ENCODE measurements at places on chromosomes 1 and 21.

- no peak for DNase-seq
These were observed 199.5 kb downstream of the GPATCH2 start for GRCh38 chr1:217431395-217431794.

- no peak for DNase-seq
These were observed 273.3 kb downstream of the DISC1 start for GRCh38 chr1:231899713-231900435.

DNA sequence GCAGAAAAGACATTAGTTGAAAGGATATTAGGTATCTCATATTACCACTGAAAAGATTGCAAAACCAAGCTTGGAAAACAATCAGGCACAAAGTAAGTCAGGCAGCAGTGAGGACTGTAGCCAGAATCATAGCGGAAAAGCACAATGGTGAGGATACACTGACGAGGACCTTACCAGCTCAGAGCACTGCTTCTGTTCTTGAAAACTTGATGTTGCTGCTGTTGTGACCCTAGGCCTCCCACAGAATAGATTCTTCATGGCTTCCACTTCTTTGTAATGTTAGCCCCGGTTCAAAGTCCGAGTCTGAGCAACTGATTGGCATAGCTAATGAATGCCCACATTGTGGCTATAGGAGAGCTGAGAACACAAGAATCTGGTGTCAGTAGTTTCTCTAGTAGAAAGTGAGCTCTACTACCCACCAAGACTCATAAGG, 45.2 kb upstream of the LRRC8C start:
- DNase-seq = no peak

- DNase-seq = no peak
These were observed 15.8 kb upstream of the MAGOH start for GRCh38 chr1:53254011-53254640.

DNA sequence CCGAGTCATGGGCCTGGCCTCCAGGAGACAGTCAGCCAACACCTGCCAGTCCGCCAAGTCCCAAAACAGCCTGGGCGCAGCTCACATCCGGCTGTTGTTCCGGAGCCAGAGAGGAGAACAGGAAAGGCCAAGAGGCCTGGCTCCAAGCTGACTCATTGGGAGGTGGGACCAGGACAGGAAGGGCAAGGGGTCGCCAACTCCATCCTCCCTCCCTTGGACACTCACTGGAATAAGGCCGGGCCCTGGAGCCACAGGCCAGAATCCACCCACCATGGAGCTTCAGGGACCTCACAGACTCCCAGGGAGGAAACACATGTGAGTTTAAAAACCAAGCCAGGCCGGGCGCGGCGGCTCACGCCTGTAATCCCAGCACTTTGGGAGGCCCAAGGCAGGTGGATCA, 25.1 kb upstream of the CLIC4 start:
- no peak for DNase-seq

- no peak for DNase-seq
These were observed 6.7 kb upstream of the MAN1C1 start for GRCh38 chr1:25609921-25610320.

DNA sequence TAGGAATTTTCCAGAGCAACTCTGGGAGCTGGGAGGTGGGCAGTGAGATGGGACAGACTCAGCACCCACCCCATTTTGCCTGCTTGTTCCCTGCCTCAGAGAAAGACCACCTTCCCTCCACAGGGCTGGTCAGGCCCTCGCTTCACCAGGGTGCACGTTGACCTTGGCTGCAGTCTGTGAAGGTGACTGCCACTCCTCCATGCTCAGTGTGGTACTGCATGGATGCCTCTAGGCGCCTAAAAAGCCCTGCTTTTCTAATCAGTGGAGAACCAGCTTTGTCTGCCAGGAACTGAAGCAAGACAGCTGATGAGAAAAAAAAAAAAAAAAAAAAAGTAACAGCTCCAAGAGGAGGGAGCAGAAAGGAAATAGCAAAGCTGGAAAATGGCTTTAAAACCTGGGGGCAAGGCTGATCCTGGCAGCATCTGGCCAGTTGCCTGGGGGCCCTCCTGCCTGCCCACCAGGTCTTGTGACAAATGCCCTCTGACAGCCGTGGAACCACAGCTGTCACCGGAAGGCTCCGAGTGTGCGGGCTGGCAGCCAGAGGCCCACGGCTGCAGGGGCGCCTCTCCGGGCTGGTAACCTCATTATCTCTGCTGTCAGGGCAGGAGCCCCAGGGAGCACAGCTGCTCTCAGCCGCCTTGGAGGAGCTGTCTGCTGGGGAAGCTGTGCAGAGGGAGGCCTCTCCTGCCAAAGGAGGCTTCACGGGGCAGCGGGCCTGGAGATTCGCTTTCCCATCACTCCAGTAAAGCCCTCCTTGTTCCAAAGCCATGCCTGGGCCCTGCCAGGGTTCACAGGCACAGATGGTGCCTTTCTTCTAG, 13.7 kb downstream of the KIAA1614 start:
- DNase-seq = no peak

GRCh38 chr1:211566431-211567025, 12.4 kb downstream of the SLC30A1 start:
- no peak for DNase-seq

DNA sequence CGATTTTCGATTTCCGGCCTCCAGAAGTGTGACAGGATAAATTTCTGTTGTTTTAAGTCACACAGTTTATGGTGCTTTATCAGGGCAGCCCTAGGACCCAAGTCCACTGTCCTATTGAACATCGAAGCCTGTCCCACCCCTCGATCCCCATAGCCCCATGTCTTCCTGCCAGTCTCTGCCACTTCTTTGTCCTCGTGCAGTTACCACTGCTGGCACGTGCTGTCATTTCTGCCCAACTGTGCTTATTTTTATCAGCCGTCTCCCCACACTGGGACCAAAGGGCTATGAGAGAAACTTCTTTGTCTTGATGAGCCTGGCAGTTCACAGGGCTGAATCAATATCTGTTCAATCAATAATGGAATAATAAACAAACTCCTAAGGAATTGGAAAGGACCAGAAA, 146.7 kb downstream of the PSMG1 start:
- no peak for DNase-seq

DNA sequence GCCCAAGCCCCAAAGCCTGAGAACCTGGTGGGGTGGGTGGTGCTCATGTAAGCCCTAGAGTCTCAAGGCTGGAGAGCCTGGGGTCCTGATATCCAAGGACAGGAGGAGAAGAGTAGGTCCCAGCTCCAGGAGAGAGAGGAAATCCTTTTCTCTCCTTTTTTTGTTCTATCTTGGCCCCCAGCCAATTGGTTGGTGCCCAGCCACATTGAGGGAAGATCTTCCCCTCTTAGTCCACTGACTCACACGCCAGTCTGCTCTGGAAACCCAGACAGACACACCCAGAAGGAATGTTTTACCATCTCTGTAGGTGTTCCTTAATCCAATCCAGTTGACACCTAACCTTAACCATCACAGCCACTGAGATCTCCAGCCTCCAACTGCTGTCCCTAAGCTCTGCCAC, 16.2 kb upstream of the LIN9 start:
- DNase-seq = no peak

DNA sequence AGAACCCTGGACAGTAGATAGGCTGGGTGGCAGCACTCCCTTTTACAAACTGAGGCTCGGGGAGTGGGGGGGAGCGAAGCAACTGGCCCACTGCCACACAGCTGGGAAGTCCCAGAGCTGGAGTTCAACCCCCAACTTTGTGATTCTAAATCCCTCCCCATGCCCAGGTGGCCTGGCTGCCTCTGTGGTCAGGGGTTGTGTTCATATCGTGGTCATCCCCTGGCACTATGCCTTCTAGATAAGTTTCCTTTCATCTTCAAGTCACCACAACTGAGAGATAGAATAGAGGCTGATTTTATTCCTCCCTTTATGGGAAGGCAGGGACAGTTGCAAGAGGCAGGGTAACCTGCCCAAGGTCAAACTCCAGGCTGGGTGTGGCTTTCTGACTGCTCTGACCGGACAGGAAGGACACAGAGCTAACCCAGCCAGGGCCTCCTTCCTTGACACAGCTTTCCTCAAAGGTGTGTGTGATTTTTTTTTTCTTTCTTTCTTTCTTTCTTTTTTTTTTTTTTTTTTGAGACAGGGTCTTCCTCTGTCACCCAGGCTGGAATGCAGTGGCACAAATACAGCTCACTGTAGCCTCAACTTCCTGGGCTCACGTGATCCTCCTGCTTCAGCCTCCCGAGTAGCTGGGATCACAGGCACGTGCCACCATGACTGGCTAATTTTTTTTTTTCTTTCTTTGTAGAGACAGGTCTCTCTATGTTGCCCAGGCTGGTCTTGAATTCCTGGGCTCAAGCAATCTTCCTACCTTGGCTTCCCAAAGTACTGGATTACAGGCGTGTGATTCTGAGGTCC, 18.4 kb upstream of the TNFRSF1B start:
- DNase-seq = no peak

DNA sequence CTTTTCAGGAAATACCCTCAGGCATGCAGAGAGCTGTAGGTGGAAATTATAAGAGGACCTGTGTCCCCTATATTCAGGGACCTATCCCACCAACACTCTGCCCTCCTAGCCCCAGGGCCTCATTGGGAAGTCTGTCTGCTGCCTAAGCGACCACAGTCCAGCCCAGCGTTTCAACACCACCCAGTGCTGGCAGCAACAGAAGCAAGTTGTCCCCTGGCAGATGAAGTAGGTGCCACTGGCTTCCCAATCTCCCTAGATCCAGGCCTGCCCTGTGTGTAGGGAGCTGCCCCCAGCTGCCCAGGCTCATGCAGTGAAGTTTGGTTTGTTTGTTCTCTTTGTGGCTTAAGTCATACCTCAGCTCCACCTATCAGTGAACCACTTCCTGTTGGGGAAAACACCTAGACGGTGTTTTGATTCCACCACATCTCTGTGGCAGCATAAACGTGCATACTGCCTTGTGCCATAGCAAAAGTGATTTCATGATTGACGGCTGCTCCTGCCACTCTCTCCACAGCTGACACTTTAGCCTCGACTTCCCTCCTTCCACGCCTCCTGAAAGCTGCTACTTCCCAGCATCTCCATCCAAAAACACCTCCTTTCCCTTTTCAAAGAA, 8.1 kb upstream of the LEFTY1 start:
- no peak for DNase-seq

- no peak for DNase-seq
These were observed 8.6 kb upstream of the EDN2 start for GRCh38 chr1:41493117-41493536.

- DNase-seq = no peak
These were observed 969.0 kb downstream of the TTLL7 start for GRCh38 chr1:83029916-83030315.

DNA sequence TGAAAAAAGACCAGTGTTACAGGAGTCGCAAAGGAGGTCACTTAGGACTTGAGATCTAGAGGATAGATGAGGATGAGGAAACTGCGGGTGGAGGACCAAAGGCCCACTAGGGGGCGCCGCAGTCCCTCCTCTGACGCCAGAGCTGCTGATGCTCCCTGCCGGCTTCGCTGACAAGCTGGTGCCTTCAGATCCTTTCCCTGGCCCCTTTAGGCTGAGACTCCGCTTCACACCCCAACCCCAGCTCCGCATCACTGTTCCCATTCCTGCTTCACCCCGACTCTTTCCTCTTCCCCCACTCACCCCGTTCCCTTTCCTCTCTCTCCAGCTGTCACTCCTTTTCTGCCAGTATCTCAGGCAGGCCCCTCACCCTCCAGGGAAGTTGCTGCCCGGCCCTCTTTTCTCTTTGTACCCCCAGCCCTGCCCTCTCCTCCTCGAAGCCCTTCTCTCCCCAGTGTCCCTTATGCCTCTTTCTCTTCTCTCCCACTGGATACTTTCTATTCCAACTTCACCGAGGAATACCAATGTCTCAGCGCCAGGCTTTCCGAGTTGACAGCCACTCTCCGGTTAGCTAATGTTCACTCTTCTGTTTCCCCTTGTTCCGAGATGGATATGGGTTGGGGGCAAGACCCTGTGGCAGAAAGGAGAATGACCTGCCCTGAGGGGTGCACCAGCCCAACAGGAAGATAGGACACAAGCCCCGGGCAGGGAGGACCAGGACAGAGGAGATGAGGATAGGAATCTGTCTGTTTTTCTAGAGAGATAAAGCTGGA, 4.5 kb downstream of the KCNJ9 start:
- DNase-seq = peak; percentile 76

- DNase-seq = peak; percentile 50
These were observed 5.2 kb upstream of the FCER1G start for GRCh38 chr1:161209790-161210409.

- DNase-seq = no peak
These were observed 7.8 kb upstream of the KIF14 start for GRCh38 chr1:200628223-200628881.

DNA sequence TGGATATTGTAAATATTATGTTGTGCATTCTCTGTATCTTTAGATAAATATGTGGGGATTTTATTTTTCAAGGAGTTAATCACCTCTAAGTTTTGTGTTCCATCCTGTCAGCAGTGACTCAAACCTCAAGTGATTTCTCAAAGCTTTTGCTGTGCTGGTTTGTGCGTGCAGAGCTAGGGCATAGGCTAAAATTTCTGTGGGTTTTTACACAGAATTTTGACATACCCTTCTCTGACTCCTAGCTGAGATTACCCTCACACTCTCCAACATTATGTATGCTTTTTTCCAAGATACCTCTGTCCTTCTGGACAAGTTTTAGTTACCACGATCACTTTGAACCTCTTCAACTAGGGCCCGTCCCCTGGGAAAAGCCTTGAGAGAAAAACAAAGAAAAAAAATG, 384.9 kb downstream of the NCAM2 start:
- no peak for DNase-seq

- DNase-seq = no peak
These were observed 50.2 kb downstream of the FAM163A start for GRCh38 chr1:179793281-179793680.

- DNase-seq = peak; percentile 53
These were observed 35.8 kb downstream of the PIK3CD start for GRCh38 chr1:9687120-9687873.

- no peak for DNase-seq
These were observed 1.2 kb downstream of the ACBD3 start for GRCh38 chr1:226185141-226186036.

GRCh38 chr1:112704391-112704933, 2.5 kb downstream of the RHOC start:
- DNase-seq = no peak

- DNase-seq = no peak
These were observed 23.3 kb downstream of the NGF start for GRCh38 chr1:115314765-115315164.

- DNase-seq = no peak
These were observed 31.1 kb downstream of the INAVA start for GRCh38 chr1:200925831-200926230.

- DNase-seq = no peak
These were observed 44.0 kb upstream of the ZC3H12A start for GRCh38 chr1:37430103-37430985.

DNA sequence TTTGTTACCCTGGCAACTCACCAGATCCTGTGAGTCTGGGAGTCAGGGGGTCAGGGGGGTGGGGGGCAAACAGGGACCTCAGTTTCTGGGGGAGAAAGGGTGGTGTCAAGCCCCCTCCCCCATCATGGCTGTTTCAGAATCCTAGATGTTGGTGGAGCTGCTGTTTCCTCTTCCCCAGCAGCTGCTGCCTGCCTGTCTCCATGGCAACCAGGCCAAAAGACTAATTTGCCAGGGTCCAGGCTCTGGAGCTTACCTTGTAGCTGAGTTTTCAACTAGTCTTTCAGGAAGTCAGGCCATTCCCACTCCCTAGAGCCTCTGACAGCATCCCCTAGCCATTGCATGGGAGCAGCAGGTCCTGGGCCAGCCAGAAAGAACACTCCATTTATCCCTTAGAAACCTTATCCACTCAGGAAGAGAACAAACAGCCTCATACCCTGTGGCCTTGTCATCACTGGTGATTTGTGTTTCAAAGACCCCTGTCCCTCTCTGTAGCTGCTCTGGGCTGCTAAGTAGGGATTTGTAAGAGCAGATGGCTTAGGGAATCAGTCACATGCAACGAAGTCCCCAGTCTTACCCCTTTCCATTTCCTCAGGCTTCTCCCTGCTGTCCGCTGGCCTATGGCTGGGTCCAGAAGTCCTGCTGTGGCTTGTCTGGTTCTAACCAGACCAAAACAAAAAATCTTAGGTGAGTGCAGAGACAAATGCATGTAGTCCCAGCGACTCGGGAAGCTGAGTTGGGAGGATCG, 21.5 kb upstream of the STMN1 start:
- DNase-seq = peak; percentile 22
